Activated gamma-delta T cell (primary cell): ENCODE measurements at places on chromosomes 3 and 15.

DNA sequence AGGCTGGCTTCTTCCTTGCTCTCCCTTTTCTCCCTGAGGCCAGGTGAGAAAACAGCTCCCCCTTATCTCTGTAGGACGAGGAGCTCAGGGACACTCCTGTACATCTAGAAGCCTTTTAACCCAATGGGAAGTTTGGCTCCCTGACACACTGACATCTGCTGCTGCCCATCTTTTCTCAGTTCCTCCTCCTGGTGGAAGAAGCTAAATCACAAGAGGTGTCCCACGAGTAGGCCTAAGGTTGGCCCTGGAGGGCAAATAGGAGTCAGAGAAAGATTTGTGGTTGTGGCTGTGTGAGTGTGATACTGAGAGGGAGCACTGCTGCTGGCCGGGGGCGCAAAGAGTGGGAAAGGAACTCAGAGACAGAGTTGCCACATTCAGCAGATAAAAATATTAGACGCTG, 49.5 kb downstream of the ARHGAP31 start:
- DNase-seq: no peak

- no peak for DNase-seq
These were observed 162.9 kb upstream of the WNT5A start for GRCh38 chr3:55650011-55650410.

- no peak for DNase-seq
These were observed 21.9 kb downstream of the OXNAD1 start for GRCh38 chr3:16286751-16287543.

- no peak for DNase-seq
These were observed 379.9 kb upstream of the RBMS3 start for GRCh38 chr3:28901018-28901417.

DNA sequence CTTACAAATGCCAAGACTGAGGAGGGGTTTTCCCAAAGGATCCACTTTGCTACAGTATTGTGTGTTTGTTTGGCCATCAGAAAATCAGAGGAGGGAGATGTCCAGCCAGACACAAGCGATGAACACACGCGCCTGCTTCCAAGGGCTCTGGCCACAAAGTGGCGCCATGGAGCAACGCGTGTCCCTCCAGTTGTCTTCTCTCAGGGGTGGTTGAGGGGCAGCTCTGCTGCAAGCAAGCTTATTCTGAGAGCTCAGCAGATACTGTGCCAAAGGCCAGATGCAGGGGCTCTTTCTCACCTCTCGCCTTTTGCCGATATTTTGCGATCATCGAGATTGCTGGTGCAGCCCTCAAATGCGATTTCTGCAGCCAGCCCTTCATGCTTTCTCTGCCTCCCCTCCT, 88.9 kb upstream of the OSBPL11 start:
- no peak for DNase-seq
